Iris pigment epithelial cell (primary cell): ENCODE measurements at places on chromosomes 2 and 18.

DNA sequence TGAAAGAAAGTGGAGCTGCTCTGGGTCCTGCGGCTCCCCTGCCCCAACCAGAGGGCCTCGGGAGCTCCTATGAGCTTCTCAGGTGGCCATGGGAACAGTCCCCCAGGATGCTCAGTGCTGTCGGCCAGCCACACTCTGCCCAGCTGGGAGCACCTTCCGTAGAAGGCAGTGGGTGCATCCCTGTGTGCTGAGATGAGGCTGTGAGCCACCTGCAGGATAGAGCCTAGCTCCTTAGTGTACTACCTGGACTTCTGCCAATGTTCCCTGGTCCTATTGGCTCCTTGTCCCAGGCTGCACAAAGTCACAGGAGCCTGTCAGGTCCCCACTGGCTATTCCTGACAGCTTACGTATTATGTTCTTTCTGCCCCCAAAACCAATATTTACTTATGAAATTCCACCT is 16.1 kb downstream of the PRELID3A start:
- DNase-seq = no peak

DNA sequence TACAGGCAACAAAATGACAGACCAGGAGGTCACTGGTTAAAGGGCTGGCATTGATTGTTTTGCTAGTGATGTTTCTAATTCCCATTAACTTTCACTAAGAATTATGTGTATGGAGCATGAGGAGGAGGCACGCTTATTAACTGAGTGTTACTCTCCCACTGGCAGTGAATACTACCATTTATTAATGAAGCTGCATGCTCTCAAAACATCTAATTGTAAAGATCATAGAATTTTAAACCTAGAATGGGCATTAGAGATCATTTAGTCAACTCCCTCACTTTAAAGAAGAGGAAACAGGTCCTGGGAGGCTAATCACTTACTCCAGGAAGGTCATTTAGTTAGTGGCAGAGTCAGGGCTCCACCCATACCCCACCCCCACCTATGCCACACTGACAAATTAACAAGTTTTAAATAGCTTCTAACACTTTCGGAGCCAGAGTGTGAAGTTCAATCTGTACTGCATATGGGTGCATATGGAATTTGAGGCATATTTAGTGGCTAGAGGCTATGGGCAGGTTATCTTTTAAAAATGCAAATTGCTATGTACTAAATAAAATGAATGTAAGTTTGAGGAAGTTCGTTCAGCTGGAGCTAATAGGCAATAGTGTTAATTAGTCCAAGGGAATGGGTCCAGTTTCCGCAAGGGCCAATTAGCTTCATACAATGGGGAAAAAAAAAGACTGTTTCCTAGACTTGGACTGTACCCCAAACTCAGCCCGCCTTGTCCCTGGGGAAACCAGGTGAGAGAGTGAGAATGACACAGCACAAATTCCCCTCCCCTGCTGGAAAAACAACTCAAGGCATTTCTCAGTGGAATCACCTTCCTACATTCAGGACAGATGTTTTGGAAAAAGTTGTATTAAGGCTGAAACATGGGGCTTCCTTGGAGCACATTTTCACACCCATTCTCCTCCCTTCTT is 178.8 kb downstream of the ICOS start:
- DNase-seq = no peak

DNA sequence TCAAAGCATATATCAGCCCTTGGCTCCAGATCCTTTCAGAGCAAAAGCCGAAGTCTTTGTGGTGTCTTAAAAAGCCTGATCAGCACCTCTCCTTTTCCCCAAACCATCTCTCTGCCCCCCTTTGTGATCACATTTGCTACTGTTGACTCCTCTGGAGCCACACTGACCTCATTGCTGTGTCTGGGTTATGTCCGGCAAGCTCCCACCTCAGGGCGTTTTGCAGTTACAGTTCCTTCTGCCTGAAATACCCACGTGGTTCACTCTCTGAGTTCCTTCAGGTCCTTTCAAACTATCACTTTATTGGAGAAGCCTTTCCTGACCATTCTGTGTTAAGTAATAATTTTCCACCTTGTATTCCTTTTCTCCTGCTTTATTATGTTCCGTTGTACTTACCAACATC is 11.8 kb downstream of the C2orf69 start:
- DNase-seq = peak; percentile 40

DNA sequence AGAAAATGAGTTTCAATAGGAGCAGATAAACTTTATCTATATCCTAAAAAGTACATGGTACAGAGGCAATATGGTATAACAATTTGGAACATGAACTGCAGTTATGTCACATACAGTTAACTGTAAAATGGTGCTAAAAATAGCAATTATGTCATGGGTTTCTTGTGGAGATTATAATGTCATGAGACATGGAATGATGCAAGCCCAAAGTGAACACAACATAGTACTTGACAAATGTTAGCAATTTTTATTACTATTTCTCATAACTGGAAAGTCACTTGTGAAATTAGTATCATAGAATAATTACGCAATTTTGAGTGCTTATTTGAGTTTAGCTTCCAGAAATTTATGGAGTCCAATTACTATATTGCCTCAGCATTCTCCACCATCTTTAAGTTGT is 1263.4 kb downstream of the DSC3 start:
- DNase-seq = peak; percentile 0

DNA sequence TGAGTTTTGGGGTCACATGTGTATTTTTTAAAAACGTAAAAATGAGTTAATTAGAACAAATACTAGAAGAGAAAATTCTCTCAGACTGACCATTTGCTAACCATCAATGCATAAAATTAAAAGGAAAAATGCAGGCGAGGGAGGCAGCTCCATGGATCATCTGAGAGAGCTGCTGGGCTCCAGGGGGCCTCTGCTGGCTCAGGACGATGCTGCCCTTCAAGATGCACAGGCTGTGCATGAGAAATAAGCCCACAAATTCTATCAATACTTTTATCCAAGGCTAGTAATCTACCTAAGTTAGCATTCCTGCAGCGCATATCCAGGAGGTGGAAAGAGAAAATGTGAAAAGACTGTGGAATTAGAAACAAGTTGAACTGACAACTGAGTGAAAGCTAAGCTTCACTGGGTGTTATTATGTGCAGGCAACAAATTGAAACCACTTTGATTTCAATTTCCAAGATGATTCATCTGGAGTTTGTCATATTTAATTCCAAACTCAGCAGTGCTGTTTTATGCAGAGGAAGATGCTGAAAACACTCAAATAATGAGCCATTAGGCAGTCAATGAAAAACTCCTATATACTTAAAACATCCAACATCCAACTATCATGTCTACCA is 261.1 kb downstream of the NBAS start:
- DNase-seq = no peak

DNA sequence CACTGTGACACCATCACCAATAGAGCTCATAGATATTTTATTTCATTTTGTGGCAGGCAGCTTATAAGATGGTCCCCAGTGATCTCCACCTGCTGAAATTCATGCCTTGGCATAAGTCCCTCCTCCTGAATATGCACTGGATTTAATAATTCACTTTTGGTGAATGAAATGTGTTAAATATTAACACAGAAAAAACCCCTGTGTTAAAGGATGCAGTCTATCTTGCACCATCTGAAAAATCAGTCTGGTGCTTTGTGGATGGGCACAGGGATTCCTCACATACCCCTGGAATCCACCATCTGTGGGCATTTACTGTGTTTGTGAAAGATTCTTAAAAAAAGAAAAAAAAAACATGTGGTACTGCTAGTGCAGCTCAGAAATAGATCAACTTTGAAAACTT is 26.1 kb upstream of the WIPF1 start:
- DNase-seq = no peak

GRCh38 chr2:164903204-164903603 is 52.1 kb downstream of the SLC38A11 start:
- DNase-seq = peak; percentile 89

DNA sequence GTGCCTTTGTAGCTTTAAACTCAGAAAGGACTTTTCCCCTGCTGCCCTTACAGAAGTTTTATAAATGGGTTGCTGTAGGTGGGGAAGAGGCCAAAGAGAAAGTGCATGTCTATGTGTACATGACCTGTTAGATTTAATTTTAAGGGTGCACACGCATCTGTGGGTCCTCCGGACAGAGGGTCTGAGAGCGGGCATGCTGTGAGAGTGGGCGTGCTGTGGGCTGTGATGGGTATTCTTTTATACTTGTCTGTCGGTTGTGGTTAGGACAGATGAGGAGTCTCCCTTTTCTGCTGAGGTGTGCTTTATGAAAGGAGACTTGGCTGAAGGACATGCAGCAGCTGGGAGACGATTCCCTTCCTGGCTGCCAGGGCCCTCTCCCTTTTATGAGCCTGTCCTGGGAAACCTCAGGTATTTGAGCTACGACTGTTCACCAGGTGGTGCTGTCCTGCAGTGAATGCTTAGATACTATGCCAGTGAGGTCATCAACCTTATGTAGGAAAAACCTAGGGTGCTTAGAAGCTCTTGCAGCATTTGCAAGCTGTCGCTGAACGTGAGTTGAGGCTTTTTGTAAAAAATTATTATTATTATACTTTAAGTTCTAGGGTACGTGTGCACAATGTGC is 67.5 kb downstream of the TANC1 start:
- peak; percentile 68 for DNase-seq

GRCh38 chr2:96769814-96770213 is 9.1 kb downstream of the CNNM4 start:
- DNase-seq = no peak

DNA sequence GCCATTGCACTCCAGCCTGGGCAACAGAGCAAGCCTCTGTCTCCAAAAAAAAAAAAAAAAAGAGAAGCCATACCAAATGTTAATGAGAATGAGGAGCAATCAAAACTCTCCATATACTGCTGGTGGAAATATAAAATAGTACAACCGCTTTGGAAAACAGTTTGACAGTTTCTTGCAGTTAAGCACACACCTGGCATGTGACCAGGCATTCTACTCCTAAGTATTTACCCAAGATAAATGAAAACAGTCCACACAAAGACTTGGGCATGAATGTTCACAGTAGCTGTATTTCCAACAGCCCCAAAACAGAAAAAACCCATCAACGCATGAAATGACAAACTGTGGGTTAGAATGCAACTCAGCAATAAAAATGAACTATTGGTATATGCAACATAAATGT is 76.0 kb upstream of the ST8SIA5 start:
- DNase-seq = no peak

DNA sequence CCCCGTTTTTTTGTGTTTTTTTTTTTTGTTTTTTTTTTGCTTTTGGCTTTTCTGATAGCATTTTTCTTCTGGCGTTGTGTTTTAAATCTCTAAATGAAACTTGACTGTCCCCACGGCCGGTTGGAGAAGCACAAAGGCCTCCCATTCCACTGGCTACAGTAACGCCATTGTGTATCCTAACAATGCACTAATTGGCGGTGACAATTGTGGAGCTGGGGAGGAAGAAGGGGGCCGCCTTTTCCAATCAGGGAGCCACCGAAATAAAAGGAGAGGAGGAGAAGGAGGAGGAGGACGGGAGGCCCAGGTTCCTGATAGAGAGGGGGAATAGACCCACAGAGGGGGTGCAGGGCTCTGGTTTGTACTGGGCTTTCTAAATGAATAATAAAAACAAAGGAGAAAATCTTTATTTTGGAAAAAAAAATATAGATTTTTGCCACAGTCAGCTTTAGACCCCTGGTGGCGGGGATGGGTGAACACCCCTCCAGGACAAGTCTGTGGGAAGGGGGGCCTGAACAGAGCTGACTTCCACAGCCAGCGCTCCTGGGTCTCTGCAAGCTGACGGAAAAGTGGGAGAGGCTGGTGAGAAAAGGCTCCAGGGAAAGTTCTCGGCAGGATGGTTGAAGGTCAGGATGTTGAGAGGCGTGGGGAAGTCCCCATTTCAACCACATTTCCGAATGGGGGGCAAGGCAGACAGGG is 43.7 kb upstream of the FZD5 start:
- no peak for DNase-seq

GRCh38 chr18:56291294-56291693 is 347.1 kb downstream of the TXNL1 start:
- DNase-seq = no peak

GRCh38 chr2:10761591-10761990 is 40.2 kb downstream of the ATP6V1C2 start:
- no peak for DNase-seq

DNA sequence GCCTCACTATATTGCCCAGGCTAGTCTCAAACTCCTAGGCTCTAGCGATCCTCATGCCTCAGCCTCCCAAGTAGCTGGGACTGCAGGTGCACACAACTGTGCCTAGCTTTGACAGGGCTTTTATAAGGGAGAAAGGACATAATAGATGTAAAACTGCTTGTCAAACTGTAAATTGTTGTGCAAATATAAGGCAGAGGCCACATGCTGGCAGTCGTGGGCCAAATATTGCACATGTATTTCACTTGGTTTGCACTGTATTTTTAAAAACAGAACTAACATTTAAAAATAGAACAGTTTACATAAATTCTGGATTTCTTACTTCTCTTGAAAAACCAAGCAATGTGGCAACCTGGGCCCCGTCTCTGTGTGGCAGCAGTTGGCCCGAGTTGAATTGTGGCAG is 31.2 kb upstream of the MYO3B start:
- no peak for DNase-seq

DNA sequence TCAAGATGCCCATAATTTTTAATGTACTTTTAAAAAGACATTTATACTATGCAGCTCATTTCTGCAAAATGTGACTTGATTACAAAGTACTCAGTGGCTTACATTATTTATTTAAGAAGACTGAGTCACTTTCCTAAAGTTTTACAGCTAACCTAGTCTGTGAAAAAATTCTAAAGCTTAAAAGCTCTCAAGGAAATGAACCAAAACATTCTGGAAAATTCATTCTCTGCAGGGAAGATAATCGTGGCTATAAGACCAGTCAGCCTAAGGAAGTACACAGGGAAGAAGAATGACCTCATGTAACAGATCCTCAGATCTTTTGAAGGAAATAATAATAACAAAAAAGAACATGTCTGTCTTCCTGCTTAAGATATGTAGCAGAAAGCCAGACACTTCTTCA is 232.1 kb upstream of the STK17B start:
- DNase-seq = peak; percentile 60

DNA sequence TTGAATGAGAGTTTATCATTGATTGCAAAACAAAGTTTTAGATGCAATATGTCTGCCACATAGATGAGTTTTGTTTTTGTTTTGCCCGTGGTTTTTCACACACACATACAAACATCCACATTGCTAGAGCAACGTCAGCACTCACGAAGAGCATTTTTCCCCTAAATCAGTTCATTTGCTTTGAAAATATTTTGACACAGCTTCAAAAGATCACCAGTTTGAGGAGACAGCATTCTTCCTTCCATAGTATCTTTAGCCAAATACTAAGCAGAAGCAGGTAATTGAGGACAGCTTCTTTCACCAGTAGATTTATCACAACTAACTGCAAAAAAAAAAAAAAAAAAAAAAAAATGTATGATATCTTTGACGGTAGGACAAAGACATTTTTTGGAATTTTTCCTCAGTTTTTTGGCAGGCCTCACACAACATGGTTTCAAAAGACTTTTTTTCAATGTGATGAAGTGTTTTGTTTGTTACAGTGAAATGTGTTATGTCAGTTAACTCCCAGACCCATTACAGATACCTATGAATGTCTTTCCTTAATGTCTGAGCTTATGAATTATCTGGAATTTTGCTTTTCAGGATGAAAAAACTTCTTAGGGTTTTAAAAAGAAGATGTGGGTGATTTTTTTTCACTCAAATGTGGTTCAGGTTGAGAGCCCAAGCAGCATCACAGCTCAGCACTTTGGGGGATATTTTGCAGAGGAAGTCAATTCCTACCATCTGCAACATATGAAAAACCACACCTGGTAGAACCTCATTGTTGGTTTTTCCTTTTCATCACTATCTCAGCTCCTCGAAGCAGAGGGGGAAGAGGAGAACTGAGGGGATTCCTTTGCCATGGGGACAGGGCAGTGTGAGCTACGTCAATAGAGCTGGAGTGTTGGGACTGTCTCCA is 31.6 kb downstream of the AOX1 start:
- DNase-seq = peak; percentile 39
